ENCODE measurements at places on chromosomes 3 and 15.

DNA sequence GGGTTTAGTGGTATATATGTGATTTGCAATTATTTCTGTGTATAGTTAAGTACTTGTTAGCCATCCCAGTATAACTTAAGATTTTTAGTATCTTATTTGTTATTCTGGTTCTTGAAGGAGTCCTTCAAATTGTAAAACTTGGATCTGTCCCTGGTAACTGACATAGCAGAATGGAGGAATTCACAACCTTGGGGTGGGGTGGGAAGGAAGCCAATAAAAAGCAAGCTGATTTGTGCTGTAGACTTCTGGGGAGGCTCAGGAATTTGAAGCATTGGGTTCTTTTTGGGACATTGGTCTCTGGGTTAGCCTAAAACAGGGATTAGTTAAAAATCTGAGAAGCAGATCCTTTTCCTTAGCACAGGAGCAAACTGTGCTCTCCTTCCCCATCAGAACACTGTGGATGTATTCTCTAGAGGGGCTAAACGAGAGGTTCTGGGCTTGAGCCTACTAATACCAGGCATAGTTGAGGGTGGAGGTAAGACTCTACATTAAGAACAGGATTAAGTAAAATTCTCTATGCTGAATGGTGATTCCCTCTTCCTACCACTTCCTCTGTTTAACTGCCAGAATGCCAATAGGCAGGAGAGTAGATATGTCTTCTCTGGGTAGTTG is 42.2 kb downstream of the GMPS start:
- DNase-seq, result no peak

DNA sequence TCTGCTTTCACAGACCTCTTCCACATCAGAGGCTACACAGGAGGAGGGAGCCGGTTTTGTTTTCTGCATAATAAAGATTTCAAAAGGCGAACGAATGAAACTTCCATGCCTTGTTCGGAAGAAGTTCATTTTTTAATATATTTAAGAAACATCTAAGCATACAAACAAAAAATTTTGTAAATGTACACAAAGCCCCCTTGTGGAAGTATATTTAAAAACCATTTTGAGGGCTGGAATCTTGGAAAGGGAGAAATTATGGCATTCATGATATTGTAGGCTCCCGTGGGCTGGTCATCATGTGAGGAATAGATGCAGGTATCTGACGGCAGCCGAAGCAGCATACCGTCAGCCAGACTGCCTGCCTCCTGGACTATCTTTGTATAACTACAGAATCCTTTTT is 90.4 kb downstream of the MECOM start:
- DNase-seq, result no peak

DNA sequence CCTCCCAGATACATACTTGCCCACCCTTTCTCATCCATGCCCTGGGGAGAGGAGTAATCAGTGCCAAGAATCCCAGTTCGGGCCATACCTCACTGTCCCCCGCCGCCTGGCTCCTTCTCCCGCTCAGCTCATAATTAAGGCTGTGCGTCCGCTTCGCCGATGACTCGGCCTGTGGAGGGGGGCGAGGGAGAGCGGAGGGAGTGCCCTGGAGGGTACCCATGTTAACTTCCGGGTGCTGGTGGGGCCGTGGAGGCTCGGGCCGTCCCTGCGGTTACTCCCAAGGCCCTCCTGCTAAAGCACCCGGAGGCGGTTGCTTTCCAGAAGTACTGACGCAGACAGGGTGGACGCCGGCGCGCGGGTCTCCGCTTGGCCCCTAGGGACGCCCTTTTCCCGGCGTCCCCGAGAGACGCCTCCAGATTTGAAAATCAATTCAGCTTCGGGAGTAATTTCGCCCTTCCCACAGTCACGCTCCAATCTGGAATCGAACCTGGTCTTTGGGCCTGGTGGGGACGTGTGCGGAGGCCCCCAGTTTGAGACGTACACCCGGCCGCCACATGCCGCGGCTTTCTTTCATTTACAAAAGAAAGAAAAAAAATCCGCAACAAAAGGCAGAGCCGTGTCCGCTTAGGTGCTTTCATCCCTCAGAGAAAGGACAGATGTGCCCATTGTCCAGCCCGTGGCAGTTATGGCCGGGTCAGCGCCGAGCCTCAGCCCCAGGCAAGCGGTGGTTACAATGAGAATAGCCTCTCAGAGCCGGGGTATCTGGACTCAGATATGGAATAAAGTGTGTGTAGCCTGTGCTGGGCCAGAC is 1.0 kb upstream of the ONECUT1 start:
- no peak for DNase-seq

DNA sequence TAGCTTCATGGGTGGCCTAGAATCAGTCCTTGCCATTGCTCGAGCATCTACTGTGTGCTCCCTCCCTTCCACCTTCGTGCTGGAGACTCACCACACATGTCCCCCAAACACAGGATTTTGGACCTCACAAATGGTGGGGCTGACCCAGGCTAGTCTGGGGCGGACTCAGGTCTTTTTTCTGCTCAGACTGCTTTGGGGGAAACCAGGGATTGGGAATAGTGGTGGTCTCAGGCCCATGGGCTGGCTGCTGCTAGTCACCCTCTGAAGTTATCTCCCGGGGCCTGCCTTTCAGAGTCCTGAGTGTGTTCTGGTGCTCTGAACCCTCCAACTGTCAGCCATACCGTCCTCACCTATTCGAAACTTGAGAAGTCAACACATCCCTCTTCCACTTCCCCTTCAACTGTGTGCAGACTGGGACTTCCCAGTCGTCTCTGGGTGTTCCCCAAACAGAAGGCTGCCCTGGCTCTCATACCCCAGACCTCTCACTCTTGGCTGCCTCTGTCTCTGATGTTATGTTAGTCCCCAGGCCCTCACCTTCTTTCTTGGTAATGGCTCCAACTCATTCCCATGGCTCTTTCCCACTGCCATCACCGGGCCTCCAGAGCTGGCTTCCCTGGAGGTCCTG is 46.0 kb downstream of the PPCDC start:
- no peak for DNase-seq

- no peak for DNase-seq
Measured at GRCh38 chr15:49286649-49287404, 116.8 kb downstream of the GALK2 start.

DNA sequence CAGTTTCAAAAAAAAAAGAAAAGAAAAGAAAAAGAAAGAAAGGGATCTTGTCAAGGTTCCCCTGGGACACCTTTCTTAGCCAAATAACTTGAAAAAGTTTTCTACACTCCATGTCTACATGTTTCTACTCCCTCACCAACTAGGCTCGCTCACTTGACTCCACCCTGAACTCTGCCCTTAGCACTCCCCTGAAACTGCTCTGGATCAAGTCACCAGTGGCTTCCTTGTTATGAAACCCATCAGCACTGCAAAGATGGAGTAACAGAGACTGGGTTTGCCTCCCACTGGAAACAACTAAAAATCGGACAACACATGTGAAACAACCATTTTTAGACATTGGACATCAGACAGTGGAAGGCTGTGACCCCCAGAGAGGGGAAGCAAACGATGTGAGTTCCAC is 36.8 kb downstream of the TMEM40 start:
- no peak for DNase-seq

DNA sequence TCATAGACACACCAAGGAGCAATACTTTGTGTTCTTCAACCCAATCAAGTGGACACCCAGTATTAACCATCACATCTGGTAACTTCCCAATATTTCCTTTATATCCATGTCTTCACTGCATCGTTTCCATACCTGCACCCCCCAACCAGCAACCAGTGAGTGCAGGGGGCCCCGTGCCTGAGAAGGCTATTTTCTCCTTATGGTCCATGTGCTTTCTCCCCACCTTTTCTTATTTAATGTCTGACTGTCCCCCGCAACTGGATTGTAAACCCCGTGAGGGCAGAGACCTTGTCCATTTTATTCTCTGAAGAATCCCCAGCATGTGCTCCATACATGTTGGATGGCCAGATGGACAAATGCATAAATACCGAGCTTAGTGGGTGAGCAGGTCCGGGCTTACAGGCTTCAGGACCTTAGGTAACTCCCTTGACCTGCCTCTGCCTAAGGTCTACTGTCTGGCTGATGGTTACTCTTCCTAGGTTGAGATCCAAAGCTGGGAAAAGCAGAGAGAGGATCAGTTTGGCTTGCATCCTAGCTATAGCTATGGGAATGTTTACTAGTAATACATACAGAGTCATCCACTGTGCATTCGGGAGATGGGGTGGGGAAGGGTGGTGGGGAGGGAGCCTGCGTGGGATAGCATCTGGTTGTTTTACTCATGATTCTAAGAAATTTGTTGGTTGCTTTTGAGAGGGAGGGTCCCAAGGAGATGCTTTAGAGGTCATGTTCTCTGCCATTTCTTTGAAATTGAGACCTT is 41.5 kb downstream of the PXYLP1 start:
- DNase-seq, result no peak

- no peak for DNase-seq
Measured at GRCh38 chr3:127615631-127616305, 13.2 kb upstream of the PODXL2 start.

DNA sequence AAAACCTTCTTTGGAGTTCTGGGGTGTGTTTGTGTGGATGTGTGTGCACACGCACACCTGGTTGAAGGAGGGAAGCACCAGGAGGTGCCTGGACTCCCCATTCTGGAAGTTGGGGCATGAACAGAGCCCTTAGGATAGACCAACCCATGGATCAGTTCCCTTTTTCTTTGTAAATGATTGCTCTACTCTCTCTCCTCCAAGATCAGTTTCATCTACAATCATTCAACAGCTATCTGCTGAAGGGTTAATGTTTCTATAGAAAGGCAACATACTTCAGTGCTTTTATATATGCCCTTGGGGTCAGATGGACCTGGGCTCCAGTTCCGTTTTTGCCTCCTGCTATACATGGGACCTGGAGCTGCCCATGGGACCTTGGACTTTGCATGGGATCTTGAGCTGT is 352.1 kb upstream of the CFAP20DC start:
- no peak for DNase-seq

GRCh38 chr15:61000276-61000675 is 228.8 kb downstream of the RORA start:
- DNase-seq, result no peak

DNA sequence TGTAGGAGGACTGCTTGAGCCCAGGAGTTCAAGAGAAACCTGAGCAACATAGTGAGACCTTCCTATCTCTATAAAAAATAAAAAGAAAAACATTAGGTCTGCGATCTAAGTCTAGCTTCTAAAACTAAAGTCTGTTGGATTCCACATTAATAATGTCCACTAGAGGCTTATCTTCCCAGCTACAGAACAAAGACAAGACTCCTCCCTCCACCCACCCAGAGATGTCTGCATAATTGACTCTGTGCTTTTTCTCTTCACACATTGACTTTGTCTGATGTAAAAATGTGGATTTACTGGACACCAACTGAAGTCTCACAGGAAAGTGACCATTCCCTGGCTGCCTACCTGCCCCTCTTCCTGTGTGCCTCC is 91.8 kb downstream of the ATP10A start:
- no peak for DNase-seq

GRCh38 chr3:42080453-42080872 is 10.7 kb upstream of the TRAK1 start:
- no peak for DNase-seq

DNA sequence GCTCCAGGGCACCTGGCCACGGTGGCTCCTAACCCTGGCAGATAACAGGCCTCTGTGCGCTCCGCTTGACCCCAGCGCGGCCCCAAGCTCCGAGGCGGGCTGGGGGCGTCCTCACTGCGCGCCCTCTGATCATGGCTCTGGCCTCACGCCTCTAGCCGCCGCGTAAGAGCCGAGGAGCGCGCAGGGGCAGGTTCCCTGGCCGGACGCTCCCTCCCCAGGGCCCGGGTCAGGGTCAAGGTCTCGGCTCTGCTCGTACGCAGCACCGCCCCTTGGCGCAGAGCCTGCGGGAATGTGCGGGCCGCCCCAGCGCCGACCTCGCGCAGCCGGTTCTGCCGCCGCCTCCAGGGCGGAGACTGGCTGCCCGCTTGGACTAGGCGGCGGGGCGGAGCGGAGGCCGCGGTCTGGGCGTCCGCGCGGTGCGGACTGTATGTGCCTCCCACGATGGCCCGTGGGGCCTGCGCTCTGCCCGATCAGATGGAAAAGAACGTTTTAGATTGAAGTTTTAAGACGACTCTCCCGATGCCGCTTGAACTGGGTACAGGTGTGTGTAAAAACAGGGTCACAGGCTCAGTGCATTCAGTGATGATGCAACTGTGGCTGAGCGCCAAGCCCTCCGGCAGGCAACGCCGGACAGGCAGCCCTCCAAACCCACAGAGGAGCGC is 40.8 kb downstream of the CHST14 start:
- no peak for DNase-seq

DNA sequence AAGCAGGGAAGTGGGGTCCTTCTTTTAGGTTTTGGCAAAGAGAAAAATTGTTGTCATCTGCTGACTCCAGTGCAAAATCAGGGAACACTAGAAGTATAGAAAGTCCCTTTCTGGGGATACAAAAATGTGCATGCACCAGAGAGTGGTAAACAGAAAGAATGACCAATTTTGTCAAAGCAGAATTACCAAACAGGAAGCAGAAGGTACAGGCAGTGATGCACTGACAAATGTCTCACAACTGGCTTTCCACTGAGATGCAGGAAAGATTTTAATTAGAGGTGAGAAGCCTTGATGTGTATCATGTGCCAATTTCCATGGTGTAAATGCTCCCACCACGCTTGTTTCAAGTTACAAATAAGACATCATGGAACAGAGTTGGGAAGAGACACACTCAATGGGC is 66.0 kb downstream of the TRIM69 start:
- DNase-seq, result no peak

- no peak for DNase-seq
Measured at GRCh38 chr3:16240229-16241023, 24.3 kb downstream of the DPH3 start.

GRCh38 chr3:46194868-46195553 is 13.1 kb downstream of the CCR1 start:
- DNase-seq, result no peak

DNA sequence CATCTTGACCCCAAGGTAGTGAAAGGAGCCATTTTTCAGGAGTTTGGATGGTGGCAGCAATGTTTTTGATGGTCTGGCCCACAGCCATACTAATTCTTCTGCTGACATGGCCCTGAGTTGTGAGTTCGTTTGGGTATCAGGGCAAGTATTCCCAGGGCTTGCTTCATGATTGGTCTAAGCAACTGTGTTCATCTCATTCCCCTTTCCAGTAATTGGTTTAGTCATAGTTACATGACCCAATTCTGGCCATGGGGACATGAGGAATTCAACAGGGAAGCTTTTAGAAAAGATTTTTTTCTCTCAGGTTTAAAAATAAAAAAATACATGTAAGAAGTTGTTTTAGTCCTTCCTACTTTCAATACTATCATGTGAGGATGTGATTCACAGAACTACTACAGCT is 150.5 kb upstream of the NPHP3 start:
- no peak for DNase-seq
